ENCODE measurements at places on chromosomes 11 and 22.
A peak's percentile ranks its signal among the peaks of the same experiment; 100 is the strongest.

DNA sequence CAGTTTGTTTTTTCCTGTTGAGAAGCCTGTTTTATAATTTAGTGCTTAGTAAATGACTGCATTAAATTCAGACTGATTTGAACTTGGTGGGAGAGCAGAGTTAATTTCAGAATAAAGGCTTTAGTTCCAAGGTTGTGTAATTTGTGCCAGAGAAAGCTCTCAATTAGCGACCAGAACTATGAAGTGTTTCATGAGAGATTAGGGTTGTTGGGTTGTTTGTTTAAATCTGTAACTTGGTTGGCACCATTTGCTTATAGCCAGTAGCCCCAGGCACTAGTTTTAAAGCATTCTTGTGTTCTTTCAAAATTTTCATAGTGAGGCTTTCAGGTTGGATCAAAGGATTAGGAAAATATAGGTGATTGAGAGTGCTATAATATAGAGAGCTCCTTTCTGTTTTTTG is 25.5 kb downstream of the UVRAG start:
- no peak for DNase-seq

DNA sequence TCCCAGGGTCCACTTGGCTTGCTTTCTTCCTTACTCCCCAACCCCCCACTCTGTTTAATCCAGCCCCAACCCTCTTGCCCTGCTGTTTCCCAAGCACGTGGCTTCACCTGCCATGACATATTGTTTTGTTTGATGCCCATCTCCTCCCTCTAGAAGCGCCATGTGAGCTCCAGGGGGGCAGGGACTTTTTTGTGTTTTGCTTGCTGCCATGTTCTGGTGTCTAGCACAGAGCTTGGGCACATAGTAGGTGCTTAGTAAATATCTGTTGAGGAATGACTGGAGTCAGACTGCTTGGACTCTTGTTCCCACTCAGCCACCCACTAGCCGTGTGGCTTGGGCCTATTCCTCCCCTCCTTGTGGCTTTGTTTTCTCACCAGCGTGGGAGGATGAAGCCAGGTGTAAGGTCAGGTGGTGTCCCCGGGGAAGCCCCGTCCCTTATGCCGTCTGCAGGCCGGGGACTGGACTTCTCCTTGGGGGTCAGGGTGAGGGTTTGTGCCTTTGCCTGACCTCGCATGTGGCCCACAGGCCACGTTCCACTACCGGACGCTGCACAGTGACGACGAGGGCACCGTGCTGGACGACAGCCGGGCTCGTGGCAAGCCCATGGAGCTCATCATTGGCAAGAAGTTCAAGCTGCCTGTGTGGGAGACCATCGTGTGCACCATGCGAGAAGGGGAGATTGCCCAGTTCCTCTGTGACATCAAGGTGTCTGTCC is 3.8 kb downstream of the AIP start:
- DNase-seq = no peak

- no peak for DNase-seq
Measured at GRCh38 chr22:27247701-27248434, 553.7 kb downstream of the MN1 start.

- no peak for DNase-seq
Measured at GRCh38 chr11:99568808-99569207, 548.1 kb downstream of the CNTN5 start.

- no peak for DNase-seq
Measured at GRCh38 chr11:78038697-78039313, 15.7 kb upstream of the KCTD14 start.

GRCh38 chr22:47167056-47167455 is 404.6 kb downstream of the TBC1D22A start:
- DNase-seq = no peak

- no peak for DNase-seq
Measured at GRCh38 chr11:78949976-78950690, 375.5 kb upstream of the NARS2 start.

GRCh38 chr11:34124885-34125668 is 19.6 kb downstream of the NAT10 start:
- DNase-seq = no peak

DNA sequence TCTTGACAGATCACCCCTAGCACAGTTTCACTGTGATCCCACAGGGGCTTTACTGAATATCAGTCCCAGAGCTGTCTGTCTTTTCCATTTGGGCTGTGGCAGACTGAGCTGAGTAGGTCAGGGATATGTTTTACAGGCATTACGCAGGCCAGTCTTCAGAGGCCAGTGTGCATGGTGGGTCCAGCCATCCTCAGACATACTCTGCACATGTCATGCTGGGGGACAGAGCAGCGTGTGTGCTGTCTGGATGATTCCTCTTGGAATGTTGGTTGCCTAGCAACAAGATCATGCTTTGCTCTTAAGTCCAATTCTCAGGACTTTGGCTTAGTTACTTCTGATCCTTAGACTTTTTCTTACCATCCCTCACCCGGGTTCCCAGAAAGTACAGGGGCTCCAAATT is 736.5 kb downstream of the DLG2 start:
- DNase-seq = no peak

- no peak for DNase-seq
Measured at GRCh38 chr11:35974882-35975589, 31.2 kb downstream of the LDLRAD3 start.

GRCh38 chr11:36014898-36015665 is 71.2 kb downstream of the LDLRAD3 start:
- no peak for DNase-seq

- no peak for DNase-seq
Measured at GRCh38 chr11:83294208-83294607, 8.0 kb upstream of the CCDC90B start.

DNA sequence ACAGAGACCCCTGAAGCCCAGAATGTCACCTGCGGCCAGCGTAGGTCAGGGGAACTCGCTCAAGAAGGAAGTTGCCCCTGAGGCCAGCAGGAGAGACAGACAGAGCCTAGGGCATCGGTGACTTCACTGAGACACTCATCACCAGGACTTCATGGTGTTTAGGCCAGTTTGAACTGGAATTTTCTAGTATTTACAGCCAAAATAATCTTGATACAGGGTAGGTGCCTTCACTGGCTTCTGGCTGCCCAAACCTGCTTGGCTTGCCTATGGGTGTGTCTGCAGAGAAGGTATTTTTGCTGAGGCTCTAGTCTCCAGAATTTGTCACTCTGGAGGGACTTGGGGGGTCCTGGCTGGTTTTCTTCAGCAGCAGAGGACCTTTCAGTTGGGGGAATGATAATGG is 86.6 kb downstream of the FBXO7 start:
- DNase-seq = no peak

GRCh38 chr11:24064309-24064903 is 432.4 kb upstream of the LUZP2 start:
- no peak for DNase-seq

DNA sequence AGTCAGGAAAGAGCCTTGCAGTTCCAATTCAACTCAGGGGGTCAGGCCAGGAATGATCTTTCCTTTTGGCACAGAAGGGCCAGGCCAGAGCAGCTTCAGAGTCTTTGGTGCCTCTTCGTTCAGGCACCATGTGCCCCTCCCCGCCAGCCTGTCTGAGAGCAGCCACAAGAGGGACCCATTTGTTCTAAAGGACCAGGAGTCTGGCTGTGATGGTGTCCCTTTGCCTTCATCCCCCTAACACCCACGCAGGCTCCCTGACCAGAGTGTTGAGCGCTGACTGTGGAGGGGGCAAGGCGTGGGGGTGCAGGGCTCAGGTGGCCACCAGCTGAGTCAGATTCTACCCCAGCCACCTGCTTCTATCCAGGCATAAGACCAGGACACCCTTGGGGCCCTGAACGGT is 156.4 kb downstream of the TTC17 start:
- DNase-seq = no peak

DNA sequence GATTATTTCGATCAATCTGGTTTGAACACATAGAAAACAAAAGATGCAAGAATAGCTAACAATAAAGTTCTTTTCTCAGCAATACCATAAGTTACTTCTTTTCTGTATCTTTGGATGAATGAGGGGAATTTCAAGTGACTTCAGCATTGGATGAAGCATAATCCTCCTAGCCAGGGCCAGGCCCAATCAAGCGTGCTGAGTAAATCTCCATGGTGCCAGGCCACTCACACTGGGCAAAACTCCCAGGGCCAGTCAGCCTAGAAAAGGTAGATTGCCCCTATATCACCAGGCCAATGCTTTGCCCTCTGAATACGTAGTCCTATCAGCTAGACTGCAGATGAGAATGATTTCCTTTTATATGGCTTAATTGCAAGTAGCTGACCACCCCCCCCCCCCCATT is 6.0 kb downstream of the CNTF start:
- DNase-seq = no peak

DNA sequence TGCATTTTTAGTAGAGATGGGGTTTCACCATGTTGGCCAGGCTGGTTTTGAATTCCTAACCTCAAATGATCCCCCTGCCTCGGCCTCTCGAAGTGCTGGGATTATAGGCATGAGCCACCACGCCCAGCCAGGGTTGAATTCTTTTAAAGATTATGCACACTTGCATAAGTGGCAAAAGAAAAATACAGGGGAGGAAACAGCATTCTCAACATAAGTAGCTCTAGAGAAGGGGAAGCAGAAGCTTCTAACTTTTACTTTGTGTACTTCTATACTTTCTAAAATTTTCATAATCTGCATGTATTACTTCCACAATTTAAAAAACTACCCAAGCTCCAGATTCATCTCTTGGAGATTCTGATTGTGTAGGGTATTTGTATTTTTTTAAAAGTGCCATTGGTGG is 108.0 kb downstream of the SLC1A2 start:
- no peak for DNase-seq

GRCh38 chr22:37267135-37267587 is 15.1 kb upstream of the CYTH4 start:
- DNase-seq = no peak

GRCh38 chr11:69373251-69373635 is 79.3 kb downstream of the MYEOV start:
- no peak for DNase-seq

- no peak for DNase-seq
Measured at GRCh38 chr11:18657673-18658072, 23.5 kb upstream of the SPTY2D1 start.

DNA sequence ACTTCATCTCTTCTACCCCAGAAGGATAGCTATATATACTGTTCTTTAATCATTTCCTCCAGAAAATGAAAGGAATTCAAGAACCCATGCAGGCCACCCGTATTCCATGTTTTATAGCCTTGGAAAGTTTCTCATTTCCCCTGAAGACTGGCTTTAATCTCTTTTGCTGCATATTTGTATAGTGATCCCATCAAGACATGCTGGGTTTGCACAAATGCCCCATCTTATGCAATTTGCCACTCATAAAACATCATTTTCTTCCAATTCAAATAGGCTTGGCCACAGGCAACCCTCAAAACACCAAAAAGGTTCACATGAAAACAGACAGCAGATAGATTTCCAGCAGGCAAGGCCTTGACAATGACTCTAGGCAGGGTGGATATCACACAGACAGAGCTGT is 28.3 kb upstream of the APOA1 start:
- DNase-seq = peak; percentile 41

GRCh38 chr11:40877981-40878380 is 581.5 kb downstream of the LRRC4C start:
- no peak for DNase-seq

GRCh38 chr11:47271328-47271727 is 1.4 kb downstream of the MADD start:
- DNase-seq = no peak

DNA sequence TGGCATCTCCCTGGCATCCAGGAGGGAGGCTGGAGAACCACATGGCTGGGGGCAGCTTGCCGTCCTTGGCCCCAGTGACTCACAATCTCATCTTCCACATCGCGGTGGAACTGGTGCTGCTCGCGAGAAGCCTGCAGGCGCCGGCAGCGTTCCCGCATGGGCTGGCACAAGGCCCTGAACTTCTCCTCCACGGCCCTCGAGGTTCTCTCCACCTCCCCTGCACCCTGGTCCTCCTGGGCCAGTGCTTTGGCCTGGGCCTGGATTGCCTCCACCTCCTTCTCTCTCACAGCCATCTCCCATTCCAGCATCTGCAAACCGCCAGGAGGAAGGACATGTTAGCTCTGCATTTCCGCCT is 16.3 kb upstream of the RBM4B start:
- DNase-seq = no peak

DNA sequence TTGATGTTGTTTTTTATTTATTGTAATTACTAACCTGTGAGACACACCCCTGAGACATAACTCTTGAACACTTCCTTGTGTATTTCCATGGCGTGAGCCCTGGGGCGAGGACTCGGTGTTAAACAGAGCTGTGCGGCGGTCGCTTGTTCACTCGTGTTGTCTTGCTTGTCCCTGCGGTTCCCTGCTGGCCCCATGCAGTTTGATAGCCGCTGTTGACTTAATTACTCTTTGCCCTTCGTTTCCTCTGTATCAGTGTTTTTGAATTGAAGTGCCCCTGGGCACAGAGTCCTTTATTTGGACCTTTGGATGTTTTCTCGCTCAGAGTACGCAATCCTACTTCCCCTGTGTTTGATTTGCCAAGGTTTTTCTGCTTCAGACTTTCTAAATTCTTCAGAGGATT is 52.7 kb downstream of the TBC1D22A start:
- no peak for DNase-seq

GRCh38 chr11:9530020-9530621 is 43.3 kb upstream of the WEE1 start:
- DNase-seq = no peak

- no peak for DNase-seq
Measured at GRCh38 chr11:113534625-113535024, 59.4 kb upstream of the DRD2 start.

- DNase-seq = no peak
Measured at GRCh38 chr11:79209540-79210266, 231.1 kb downstream of the TENM4 start.

DNA sequence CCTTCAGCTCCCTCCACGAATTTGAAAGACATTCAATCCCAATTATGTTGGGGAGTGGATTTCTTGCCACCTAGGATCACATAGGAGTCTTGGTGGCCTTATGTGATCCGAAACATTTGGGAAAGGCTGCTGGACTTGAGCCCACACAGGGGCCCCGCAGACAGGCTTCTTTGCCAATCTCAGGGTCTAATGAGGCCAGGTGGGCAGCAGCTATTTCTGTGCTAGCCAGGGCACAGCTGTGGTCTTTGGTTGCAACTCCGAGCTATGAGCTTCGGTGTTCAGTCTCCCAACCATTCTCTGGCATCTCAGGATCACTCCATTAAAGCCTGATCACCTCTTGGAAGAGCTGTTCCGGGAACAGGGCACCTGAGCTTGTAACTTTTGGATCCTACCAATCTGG is 84.4 kb downstream of the TP53I11 start:
- DNase-seq = no peak

DNA sequence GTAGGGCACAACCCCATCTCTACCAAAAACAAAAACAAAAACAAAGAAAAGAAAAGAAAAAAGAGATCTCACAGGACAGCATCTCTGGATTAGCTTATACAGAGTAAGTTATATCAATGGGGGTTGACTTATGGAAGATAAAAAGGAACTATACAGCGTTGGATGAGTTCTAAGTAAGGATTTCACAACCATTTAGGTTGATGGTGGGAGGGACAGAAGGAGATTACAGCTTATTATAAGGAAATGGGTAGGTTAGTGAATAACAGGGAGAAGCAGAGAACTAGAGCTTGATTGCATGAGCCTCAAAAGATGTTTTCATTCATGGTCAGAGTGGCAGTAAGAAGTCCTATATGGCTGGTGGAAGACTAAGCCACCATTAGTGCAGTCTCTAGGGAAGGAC is 60.3 kb downstream of the CECR2 start:
- no peak for DNase-seq

- DNase-seq = no peak
Measured at GRCh38 chr11:26851696-26852095, 129.8 kb upstream of the SLC5A12 start.
